ENCODE measurements at places on chromosomes 11 and 22.
A peak's percentile ranks its signal among the peaks of the same experiment; 100 is the strongest.

GRCh38 chr11:120709808-120710207, 198.3 kb downstream of the GRIK4 start:
- DNase-seq: no peak
- no peak overlapping the region for H3K27ac ChIP-seq
- 0 out of 2 replicates have a peak, but pooled peaks cover 3% of the 10 kb centered on the region for H3K27me3 ChIP-seq

DNA sequence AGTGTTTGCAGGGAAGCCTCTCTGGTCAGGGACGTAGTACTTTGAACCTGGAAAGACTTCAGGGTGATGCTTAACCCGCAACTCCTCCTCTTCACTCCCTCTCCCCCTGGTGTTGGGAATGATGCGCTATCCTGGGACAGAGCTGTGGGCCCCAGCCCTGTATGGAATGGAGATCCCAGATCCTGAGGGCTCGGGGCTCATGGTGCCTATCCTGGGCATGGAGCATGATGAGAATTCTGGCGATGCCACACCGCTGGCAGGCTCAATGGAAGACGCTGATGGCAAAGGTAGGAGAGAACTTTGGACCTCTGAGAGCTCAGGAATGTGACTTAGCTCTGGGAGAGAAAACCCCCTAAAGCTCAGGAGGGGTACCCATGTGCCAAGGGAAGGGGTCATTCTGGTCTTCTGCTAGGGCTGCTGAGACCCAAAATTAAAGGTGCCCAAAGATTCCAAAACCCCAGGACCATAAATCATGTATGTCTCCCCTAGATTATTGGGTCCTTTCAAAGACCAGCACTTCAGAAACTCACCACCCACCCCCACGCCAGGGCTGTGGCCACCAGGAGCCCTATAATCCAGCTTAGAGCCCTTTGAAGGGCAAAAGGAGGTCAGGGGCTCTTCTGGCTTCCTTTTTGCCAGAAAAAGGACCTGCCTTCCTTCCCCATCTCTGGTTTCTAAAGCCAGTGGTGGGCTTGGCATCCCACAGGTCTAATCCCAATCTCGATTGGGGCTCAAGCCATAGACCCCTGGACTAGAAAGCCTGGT, 52.5 kb downstream of the BTG4 start:
- H3K4me3 ChIP-seq: no peak overlapping the region
- H3K27ac ChIP-seq: no peak overlapping the region
- H3K36me3 ChIP-seq: no peaks in the 10 kb centered on the region
- no peaks in the 10 kb centered on the region for H3K4me1 ChIP-seq

GRCh38 chr22:35947794-35948425, 80.7 kb downstream of the RBFOX2 start:
- no peaks in the 10 kb centered on the region for H3K27me3 ChIP-seq
- H3K27ac ChIP-seq: no peak overlapping the region
- H3K4me1 ChIP-seq: no peaks in the 10 kb centered on the region
- H3K4me3 ChIP-seq: no peak overlapping the region
- H3K36me3 ChIP-seq: no peaks in the 10 kb centered on the region
- no peak for DNase-seq

- peaks cover 10% of the 10 kb centered on the region for H3K4me1 ChIP-seq
- no peak overlapping the region for H3K4me3 ChIP-seq
- DNase-seq: no peak
- no peaks in the 10 kb centered on the region for H3K36me3 ChIP-seq
Observed at GRCh38 chr22:20204311-20204710, 53.5 kb upstream of the CCDC188 start.

DNA sequence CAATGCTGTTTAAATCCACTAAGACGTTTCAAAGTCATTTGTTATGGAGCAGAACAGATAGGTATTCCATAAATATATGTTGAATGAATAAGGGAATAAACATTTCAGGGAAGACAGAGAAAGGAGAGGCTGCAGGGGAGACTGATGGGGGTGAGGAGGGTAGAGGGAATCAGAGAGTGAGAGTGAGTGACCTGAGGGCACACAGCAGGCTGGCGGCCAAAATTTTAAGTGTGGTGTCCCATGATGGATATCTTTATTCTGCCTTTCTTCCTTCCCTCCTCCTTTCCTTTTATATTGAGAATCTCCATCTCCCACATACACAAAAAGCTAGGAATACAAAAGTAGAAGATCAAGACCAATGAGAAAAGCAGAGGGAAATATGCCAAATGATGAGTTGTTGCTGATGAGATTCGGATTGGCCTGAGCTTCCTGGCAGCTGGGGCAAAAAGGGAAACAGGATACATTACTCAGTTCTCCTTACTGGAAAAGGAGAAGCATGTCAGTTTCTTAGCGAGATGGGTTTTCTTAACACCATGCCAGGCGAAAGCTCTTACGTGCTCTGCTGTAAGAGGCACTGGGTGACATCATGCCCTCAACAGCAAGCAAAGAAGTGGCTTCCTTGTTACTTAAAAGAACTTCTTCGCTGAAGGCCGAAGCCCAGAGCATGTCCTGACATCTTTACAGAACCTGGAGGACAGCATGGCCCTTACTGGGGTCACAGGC, 11.2 kb upstream of the CYTH4 start:
- no peaks in the 10 kb centered on the region for H3K36me3 ChIP-seq
- H3K27me3 ChIP-seq: no peaks in the 10 kb centered on the region
- H3K27ac ChIP-seq: no peak overlapping the region
- DNase-seq: no peak

GRCh38 chr11:1508986-1509385, 22.4 kb upstream of the MOB2 start:
- H3K4me3 ChIP-seq: no peak overlapping the region
- no peaks in the 10 kb centered on the region for H3K27me3 ChIP-seq
- peaks cover 26% of the 10 kb centered on the region for H3K4me1 ChIP-seq
- H3K36me3 ChIP-seq: no peaks in the 10 kb centered on the region
- no peak overlapping the region for H3K27ac ChIP-seq

DNA sequence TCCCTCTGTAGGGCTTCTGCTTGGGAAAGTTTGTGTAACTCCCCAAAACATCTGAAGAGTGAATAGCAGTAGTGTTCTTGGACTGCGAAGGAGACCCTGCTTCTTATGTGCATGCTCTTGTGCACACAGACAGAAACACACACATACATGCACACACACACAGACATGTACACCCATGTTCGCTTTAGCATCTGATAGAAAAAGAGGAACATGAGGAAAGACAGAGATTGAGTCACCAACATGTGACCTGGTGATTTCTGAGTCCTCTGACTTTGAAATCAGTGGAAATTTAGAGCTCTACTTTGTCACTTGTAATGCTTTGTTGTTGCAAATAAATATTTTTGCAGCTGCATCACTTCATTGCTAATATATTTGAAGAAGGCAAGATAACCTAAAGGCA, 23.8 kb downstream of the CD44 start:
- peaks cover 100% of the 10 kb centered on the region for H3K4me1 ChIP-seq
- H3K27ac ChIP-seq: peak overlapping the region; percentile 99
- DNase-seq: peak; percentile 77
- H3K36me3 ChIP-seq: peaks cover 12% of the 10 kb centered on the region
- no peak overlapping the region for H3K4me3 ChIP-seq
